ENCODE measurements at places on chromosomes 5 and 9.

- no peak for DNase-seq
Observed at GRCh38 chr5:160390787-160391696, 8.8 kb downstream of the FAM200C start.

DNA sequence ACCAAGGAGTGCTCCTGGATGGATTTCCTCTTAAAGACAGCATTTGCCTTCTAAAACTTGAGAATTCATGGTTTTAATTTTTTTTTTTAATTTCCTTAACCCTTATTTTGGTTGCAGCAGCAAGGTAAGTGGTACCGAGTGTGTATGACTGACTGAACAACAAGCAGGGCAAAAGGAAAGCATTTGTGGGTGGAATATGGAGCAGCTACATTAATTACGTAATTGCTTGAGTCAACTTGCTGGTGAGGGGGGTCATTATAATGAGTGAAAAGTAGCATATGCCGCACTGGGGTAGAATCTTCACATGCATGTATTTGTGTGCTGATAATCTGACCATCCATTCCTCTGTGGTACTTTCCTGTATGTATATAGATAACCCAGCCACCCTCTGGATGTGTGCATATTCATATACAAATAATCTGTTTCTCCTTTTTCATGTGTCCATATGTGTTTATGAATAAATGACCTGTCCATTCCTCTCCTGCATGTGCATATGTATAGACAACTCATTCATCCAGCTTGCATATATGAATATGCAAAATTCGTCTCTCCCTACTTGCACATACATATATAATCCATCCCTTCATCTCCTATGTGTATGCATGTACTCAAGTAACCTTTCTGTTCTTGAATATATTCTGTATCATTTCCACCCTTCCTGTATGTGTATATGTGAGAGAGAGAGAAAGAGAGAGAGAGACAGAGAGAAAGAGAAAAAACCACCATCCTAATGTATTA is 147.5 kb upstream of the RUSC2 start:
- no peak for DNase-seq

DNA sequence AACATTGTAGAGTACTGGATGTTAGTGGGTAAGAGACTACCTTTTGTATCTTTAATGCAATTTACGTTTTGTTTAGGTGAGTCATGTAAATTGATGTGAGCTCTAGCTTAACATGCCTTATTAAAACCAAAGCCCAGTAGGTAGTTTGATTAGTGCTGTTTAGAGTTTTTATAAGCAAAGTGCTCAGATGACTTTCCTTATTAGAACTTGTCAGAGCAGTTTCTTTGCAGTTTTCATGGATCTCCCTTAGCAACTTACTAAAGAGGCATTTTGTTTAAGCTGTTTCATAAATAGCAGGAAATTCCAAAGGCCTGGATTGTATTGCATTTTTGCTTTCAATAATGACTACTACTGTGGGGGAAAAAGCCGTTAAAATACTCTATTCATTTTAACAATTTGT is 14.5 kb downstream of the ZSWIM6 start:
- DNase-seq, result no peak

DNA sequence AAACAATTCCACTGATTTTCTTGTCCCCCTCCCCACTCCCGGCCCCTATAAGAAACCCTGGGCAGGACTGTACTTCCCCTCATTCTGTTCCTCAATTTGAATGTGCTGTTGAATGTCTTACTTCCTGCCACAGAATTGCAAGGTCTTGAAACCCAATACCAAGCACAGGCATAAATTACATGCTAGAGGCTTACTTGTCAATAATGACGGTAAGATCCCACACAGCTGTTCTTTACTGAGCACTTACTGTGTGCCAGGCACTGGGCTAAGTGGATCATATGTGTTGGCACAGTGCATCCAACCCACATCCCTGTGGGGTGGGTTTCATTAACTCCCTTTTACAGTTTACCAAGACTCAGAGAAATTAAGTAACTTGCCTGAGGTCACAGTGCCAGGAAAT is 63.4 kb downstream of the MVB12B start:
- no peak for DNase-seq

DNA sequence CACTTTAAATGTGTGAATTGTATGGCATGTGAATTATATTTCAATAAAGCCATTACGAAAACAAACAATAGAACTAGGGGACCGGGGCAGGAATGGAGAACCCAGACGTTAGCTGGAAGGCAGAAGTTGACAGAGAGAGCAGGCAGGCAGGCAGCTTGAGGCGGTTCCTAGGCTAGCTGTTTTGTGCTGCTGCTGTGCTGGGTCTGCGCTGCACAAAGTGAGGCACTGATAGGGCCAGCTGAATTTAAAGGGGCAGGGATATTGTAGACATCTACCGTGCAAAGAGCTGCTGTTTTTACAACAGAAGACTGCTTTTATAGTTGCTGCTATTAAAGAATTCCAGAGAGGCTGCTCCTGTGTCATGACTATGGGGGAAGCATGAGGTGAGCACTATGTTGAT is 21.6 kb upstream of the MIER3 start:
- no peak for DNase-seq

- DNase-seq, result no peak
Observed at GRCh38 chr5:176693477-176693851, 46.2 kb downstream of the TSPAN17 start.

All from CMK (cell line).